Mesenteric fat pad (tissue), 1 donor: ENCODE measurements at places on chromosomes 12 and 14. TPM values are rescaled to one million over a fixed set of nuclear protein-coding genes. Genes with fewer than 3 reads are reported as not detected.

GRCh38 chr12:46351886-46352650, 20.5 kb downstream of the SLC38A2 start:
- DNase-seq = no peak

DNA sequence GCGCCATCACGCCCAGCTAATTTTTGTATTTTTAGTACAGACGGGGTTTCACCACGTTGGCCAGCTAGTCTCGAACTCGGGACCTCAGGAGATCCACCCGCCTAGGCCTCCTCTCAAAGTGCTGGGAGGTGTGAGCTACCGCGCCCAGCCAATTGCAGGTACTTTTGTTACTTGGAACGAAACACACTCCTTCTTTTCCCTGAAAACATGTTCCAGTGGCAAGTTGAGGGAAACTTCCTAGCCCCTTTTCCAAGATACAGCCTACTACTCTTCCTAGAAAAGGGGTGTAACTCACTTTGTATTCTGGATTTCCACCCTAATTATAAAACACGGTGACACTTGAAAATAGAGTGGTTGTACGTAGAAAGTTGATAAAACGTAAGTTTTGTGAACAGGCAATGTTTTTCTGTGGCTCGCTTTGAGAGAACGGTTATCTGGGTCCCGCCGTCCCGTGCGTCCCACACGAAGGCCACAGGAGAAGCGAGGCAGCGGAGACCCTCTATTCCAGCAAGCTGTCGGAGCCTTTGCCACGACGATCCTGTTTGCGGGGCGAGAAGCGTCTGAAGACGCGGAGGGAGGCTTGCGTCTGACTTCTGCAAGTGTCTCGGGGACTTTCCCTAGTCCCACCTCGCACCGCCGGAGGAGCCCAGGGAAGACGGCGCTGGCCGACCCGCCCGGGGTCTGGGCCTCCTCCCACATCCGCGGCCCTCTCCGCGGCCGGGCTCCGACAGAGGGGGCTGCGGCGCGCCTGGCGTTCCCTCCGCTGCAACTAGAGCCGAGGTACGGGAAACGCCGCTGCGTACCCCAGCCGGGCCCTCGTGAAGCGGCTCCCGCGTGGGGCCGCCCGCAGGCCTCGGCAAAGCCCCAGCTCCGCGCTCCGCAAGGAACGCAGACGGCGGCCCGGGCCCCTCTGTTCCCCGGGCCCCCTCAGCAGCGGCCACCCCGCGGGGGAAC, 745 bp downstream of the CDCA4 start:
- DNase-seq = no peak

- DNase-seq = no peak
These were observed 9.5 kb upstream of the CDK17 start for GRCh38 chr12:96409731-96410130.

DNA sequence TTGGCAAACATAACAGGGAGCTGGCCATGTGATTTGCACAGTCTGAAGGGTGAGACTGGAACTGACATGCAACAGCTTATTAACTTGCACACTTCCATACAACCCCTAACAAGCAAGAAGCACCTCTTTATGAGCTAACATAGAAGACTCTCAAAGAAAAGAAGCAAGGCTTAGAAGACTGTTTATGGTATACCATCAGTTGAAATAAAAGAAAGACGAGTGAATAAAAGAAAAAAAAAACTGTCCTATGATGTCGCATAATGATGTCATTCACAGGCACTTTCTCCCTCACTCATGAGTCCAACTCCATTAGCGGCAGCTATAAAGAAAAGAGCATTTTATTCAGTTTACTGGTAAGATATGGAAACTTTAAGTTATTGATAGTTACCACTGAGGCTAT, 3.3 kb upstream of the MDM1 start:
- no peak for DNase-seq

DNA sequence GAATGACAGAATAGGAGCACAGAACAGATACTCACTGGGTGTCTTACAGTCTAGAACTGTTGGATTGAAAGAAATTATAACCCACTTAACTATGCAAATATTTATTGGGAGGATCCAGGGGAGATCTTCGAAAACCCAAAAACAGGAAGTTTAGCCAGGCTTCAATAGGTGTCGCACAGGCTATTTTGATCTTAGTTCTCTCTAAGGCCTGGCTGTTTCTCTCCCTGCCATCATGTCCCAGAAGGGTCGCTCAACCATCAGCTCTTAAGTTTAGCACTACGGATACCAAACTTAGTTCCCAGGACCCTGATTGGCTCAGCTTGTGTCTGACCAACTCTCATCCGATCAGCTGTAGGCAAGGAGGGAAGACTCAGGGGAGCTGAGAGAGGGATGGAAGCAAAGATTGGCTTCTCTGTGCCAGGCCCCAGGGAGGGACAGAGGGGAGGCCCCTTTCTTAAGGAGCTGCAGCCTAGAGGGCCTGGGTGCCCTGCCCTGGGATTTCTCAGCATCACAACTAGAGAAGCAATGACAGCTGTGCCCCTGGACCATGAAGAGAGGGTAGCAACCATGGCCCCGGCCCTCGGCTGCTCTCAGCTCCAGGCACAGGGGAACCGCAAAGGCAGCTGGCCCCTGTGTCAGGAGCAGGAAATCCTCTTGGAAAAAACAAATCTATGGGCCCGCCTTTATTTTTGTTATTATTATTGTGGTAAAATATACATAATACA, 13.5 kb downstream of the PHETA1 start:
- no peak for DNase-seq

DNA sequence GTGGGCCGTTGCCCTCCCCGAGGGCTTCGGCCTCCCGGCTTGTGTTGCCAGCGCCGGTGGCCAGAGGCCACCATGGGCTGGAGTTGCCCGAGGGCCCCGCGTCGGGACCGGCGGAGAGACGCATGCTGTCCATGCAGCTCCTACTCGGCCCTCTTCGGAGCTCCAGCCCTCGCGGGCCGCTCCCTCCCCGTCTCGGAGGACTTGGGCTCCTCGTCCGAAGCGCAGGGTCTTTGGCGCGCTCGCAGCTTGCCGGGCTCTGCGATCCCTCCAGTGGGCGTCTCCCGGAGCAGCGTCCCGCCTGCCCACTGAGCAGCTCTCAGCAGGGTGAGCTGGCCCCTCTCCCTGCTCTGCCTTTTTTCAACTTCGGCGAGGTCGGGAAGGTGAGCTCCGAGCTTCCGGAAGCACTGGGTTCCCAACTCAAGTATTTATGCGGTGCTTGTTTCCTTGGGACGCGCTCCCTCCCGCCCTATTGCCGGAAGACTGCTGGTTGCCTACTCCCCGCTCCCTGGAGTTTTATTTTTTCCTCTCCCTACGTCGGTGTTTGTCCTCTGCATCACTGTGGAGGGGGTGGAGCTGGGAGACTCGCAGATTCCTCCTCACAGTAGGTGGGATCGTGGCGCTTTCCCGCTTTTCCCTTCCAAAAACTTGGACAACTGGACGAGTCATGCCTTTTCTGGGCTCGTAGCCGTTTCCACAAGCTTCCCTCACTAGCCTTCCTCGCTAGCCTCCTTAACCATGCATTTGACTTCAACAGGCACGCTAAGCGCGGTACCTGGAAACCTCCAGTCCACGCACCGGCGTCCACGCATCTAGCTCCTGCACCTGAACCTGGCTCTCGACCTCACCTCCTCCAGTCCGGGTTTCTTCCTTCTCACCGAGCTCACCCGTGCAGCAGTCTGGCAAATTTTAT, at the start of gene AVPR1A:
TSS of gene AVPR1A (minus strand) at position 489 of the 910 bp plus-strand sequence. CDS start at position 124, 365 bp downstream.
- DNase-seq = no peak

GRCh38 chr14:81331229-81332021, 68.7 kb downstream of the STON2 start:
- no peak for DNase-seq

DNA sequence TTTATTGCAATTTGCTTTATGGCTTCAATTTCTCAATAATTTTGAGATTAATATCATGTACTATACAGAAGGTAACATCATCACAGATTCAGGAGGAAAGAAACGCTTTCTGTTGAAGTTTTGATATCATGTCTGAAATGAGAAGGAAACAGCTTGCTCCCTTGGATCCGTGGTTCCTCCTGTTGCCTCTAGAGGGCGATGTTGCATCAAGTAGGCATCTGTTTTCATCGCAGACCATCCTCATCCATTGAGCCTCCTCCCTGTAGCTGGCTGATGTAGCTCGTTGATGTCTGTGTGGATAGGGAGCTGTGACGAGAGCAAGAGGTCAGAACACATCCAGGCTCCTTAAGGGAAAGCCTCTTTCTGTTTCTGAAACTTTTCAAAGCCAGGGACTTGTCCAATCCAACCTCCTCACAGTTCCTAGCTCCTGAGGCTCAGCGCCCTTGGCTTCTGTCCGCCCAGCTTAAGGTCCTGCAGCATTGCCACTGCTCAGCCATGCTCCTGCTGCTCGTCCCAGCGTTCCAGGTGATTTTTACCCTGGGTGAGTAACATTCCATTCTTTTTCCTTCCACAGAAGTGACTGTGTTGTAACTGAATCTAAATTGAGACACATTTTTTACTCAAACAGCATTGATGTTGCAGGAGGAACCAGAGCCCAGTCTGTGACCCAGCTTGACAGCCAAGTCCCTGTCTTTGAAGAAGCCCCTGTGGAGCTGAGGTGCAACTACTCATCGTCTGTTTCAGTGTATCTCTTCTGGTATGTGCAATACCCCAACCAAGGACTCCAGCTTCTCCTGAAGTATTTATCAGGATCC, 304.8 kb upstream of the OR4E1 start:
- DNase-seq = no peak

DNA sequence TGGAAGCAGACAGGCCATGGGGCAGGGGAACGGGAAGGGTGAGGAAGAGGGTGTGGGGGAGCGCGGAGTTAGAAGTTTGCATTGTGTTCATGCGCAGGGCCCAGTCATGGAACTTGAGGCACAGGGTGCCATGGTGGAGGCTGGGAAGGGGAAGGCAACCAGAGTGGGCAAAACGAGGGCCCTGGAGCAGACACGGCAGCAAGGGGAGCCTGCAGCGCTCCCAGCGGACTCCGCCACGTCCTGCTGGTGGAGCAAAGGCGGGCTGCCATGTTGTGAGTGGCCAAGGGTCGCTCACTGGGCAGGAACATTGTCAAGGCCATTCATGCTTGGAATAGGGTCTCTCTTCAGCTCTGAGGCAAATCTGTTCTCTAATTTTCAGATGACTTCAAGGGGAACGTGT, 20.5 kb downstream of the DEGS2 start:
- no peak for DNase-seq

GRCh38 chr12:51187370-51187987, 14.5 kb upstream of the TFCP2 start:
- DNase-seq = no peak

DNA sequence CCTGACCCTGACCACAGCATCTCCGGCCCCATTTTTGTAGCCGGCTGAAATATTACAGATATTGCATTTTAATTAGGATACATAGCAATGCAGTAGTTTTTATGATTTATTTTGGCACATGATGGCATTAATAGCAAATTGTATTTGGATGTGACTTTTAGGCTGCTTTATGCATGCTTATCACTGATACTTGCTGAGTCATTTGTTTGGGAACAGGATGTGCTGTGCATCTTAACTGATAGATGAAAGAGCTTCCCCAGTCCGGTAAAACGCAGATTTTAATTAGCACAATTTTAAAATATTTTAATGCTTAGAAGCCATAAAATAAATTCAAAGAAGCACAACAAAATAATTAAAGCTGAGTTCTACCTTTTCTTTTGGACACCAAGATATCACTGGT, 90.7 kb downstream of the OTOGL start:
- no peak for DNase-seq

Gene FERMT2
- total RNA-seq = 206 TPM

Gene TMTC1
- total RNA-seq = 107 TPM

Gene PRR4
- 0.93 TPM for total RNA-seq

Gene GRIP1
- 1.6 TPM for total RNA-seq

Gene OR2AP1
- total RNA-seq = not detected

Gene LYZ
- 81.9 TPM for total RNA-seq

Gene CCDC196
- not detected for total RNA-seq

Gene GLI1
- total RNA-seq = 0.13 TPM

Gene RASSF9
- total RNA-seq = 1.5 TPM
